ENCODE measurements at places on chromosomes 3 and 15.

DNA sequence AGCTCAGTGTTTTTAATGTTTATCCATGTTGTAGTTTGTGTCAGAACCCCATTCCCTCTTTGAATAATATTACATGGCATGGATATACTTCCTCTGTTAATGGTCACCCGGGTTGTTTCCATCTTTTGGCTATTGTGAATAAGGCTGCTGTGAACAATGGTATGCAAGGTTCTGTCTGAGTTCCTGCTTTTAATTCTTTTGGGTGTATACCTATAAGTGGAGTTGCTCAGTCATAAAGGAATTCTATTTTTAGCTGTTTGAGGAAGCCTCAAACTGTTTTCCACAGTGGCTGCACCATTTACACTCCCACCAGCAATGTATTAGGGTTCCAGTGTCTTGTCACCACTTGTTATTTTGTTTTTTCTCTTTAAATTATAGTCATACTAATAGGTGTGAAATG lies 99.6 kb downstream of the SLC25A26 start:
- no peak for DNase-seq

- DNase-seq = no peak
Measured at GRCh38 chr3:64253689-64254088, 28.4 kb upstream of the PRICKLE2 start.

GRCh38 chr3:46468753-46469600 lies 4.3 kb upstream of the LTF start:
- no peak for DNase-seq

GRCh38 chr15:62868507-62868906 lies 174.0 kb upstream of the TPM1 start:
- no peak for DNase-seq

- peak; percentile 81 for DNase-seq
Measured at GRCh38 chr3:153161714-153162512, at the start of gene RAP2B. TSS of gene RAP2B (plus strand) at chr3:153162226. CDS start at chr3:153162694, 468 bp downstream.

GRCh38 chr3:170660139-170660538 lies 74.3 kb upstream of the SLC7A14 start:
- DNase-seq = no peak

DNA sequence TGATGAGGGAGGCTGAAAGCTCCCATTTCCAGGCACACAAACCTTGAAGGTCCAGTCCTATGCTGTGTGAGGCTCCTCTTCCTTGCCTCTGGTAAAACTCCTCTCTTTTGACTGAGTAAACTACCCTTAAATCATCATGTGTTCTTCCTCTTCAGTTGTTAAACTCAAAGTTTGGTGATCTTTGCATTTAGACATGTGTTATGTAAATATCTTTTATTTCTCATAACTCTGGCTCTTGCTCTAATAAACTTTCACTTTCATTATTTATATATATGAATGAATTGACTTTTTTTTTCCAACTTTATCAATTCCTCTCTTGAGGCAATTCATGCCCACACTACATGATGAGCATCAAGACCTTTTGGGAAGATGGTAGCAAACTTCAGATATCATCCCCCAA lies 26.6 kb downstream of the SUCNR1 start:
- DNase-seq = no peak

DNA sequence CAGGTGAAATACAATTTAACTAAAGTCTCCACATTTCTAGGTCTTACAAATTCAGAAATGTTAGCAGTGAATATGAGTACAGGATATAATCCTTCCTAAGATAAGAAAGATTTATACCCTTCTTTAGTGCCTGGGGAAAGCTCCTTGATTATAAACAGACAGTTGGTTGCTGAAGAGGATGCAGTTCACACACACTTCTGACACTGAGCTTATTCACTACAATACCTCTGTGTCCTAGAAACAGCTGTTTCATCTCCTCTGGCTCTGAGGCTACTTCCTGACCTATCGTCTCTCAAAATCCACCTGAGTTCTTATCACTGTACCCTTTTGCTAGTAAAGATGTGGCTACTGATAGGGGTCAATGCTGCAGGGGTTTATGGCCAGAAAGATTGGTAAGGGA lies 57.1 kb downstream of the TP63 start:
- DNase-seq = no peak

DNA sequence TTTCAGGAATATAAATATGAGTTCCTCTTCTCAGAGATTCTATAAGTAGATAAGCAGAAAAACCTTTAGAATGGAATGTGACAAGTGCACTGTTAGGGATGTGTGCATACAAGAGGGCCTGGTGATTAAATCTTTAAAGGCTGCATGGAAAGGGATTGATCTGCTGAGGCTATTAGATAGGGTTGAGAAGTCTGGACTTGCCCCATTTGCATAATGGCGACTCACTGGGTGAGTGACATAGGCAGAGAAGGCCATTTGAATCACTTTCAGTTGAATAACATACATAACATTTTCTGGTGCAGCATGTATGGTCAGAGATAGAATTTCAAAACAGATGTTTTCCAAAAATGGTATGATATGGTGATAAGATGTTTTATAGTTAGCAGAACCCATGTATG lies 156.9 kb downstream of the ZNF621 start:
- DNase-seq = no peak
